ENCODE measurements at places on chromosomes 13 and 19.
A peak's percentile ranks its signal among the peaks of the same experiment; 100 is the strongest.

GRCh38 chr13:65036999-65037398 is 2193.1 kb downstream of the PCDH9 start:
- H3K27ac ChIP-seq: no peak overlapping the region
- H3K27me3 ChIP-seq: no peaks in the 10 kb centered on the region
- no peaks in the 10 kb centered on the region for H3K36me3 ChIP-seq
- peaks cover 6% of the 10 kb centered on the region for H3K4me1 ChIP-seq

- no peaks in the 10 kb centered on the region for H3K27me3 ChIP-seq
- no peaks in the 10 kb centered on the region for H3K4me1 ChIP-seq
- H3K27ac ChIP-seq: no peak overlapping the region
Observed at GRCh38 chr13:105410602-105411001, 1124.9 kb downstream of the EFNB2 start.

- H3K4me3 ChIP-seq: no peak overlapping the region
- DNase-seq: no peak
- no peaks in the 10 kb centered on the region for H3K36me3 ChIP-seq
- H3K27me3 ChIP-seq: no peaks in the 10 kb centered on the region
Observed at GRCh38 chr13:35765366-35765765, 288.9 kb upstream of the MAB21L1 start.

- H3K4me3 ChIP-seq: no peak overlapping the region
- H3K36me3 ChIP-seq: no peaks in the 10 kb centered on the region
- no peaks in the 10 kb centered on the region for H3K4me1 ChIP-seq
- H3K27me3 ChIP-seq: no peaks in the 10 kb centered on the region
Observed at GRCh38 chr13:61916483-61916882, 500.8 kb upstream of the PCDH20 start.

DNA sequence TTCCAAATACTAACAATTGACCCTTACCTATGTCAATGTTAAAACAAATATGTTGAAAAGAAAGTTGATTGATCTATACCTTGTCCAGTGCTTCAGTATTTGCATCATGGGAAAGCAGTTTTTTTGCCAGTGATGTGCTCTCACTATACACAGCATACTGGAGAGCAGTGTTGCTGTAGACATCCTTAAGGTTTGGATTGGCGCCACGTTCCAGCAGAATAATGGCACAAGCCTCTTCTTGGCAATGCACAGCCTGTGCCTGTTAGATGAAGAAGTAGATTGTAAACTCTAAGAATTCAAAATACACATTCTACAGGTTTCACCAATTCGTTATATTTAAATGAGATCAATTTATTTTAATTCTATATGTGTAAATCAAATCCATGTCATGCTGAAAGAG is 43.9 kb upstream of the C1QTNF9B start:
- H3K4me3 ChIP-seq: no peak overlapping the region
- no peak overlapping the region for H3K27ac ChIP-seq
- H3K36me3 ChIP-seq: peaks cover 10% of the 10 kb centered on the region

DNA sequence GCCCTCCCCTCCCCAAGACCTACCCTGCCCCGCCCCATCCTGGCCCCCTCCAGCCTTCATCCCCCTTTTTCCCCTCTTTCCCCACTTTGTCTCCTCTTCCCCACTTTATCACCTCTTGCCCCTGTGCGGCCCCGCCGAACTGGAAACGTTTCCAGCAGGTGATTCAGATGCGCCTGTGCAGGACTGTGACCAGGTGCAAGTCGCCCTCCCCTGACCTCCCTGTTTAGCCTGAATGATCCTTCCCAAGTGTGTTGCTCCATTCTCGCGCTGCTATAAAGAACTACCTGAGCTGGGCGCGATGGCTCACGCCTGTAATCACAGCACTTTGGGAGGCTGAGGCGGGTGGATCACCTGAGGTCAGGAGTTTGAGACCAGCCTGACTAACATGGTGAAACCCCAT is 25.9 kb downstream of the ZNF791 start:
- H3K27me3 ChIP-seq: no peaks in the 10 kb centered on the region
- H3K4me1 ChIP-seq: peaks cover 4% of the 10 kb centered on the region
- no peak for DNase-seq
- no peak overlapping the region for H3K27ac ChIP-seq
- no peak overlapping the region for H3K4me3 ChIP-seq

DNA sequence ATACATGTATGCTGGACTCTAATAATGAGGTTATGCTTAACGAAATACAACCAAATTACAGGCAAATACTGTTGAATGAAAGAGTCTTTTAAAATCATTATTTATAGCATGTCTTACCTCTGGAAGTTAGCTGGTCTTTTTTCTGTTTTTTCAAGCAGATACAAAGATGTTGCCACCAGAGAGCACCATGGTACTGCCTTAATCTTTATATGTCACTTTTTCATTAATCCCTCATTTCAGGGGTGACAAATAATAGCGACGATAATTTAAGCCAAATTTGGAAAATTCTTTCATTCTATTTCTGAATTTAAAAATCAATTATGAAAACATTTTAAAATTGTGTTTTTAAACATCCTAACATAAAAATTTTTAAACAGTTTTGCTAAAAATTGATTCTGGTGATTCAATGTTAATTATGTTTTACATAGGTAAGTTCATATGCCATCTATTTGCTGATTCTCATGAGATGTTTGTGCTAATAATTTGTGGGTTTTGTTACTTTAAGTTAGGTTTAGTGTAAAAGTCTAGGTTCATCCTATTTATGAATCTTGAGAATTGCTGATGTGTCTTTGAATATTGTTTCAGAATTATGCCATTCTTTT is 379.3 kb upstream of the SGCG start:
- peaks cover 7% of the 10 kb centered on the region for H3K36me3 ChIP-seq
- no peak for DNase-seq
- H3K27ac ChIP-seq: no peak overlapping the region
- no peak overlapping the region for H3K4me3 ChIP-seq
- H3K27me3 ChIP-seq: no peaks in the 10 kb centered on the region

DNA sequence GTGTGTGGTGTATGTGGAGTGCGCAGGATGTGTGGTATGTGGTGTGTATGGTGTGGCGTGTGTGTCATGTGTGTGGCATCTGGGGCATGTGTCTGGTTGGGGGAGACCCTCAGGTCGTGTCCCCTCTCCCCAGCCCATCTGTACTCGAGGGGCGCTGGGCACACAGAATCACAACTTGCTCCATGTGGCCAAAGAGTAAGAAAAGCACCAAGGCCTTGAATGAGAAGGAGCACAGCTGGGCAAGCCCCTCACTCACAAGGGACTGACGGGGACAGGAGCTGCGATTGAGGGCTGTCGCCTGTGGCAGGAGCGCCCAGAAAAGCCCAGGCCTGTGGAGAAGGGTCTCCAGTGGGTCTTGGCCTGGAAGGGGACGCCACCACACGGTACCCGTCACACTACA is 62.8 kb downstream of the PEPD start:
- H3K27me3 ChIP-seq: no peaks in the 10 kb centered on the region
- DNase-seq: no peak
- H3K27ac ChIP-seq: no peak overlapping the region

DNA sequence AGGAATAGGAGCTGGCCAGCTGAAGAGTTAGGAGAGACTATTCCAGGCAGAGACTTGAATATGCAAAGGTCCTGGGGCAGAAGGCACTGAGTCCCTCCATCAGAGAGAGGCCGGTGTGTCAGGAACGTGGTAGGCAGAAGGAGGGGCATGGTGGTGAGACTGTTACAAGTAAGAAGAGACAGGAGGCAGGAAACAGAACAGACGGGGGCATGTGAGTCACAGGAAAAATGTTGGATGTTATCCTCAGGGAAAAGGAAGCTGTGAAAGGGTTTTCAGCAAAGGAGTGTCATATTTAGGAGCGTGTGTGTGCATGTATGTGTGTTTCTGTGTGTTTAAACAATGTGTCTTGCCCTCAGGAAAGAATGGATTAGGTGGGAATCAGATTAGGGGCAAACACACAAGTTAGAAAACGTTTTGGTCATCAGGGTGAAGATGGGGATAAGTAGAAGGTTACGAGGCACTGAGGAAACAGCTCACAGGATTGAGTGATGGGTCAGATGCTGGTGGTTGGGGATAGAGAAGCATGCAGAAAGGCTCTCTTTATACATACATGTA is 1.1 kb downstream of the EDDM13 start:
- no peak for DNase-seq
- H3K4me1 ChIP-seq: no peaks in the 10 kb centered on the region
- H3K36me3 ChIP-seq: peaks cover 16% of the 10 kb centered on the region
- no peaks in the 10 kb centered on the region for H3K27me3 ChIP-seq

DNA sequence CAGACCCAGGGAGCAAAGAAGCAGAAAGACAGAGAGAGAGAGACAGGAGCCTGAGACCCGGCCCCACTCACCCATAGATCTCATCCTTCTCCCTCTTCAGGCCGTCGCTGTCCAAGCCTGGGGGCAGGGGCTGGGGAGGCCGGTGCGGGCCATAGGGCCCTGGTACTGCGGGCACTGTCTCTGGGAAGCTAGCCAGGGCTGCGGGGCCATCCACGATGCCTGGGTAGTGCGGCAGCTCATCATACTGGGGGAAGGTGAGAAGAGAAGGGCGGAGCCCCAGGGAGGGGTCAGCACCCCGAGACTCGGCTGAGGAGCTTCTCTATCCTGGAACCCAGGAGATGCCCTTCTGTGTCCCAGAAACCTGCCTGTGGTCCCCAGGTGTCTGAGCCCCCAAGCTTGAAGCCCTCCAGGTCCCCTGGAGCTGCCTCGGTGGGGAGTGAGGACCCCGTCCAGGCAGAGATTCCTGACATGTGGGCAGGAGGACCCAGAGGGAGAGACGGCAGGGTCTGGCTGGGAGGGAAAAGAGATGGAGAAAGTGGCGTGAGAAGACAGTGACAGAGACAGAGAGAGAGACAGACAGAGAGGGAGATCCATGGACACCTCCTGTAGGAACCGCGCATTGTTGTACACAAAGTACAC is 2.1 kb downstream of the MEIS3 start:
- no peak for DNase-seq
- peaks cover 45% of the 10 kb centered on the region for H3K4me1 ChIP-seq
- H3K27ac ChIP-seq: peak overlapping the region; percentile 30
- peaks cover 19% of the 10 kb centered on the region for H3K36me3 ChIP-seq
- peaks cover 2% of the 10 kb centered on the region for H3K27me3 ChIP-seq

DNA sequence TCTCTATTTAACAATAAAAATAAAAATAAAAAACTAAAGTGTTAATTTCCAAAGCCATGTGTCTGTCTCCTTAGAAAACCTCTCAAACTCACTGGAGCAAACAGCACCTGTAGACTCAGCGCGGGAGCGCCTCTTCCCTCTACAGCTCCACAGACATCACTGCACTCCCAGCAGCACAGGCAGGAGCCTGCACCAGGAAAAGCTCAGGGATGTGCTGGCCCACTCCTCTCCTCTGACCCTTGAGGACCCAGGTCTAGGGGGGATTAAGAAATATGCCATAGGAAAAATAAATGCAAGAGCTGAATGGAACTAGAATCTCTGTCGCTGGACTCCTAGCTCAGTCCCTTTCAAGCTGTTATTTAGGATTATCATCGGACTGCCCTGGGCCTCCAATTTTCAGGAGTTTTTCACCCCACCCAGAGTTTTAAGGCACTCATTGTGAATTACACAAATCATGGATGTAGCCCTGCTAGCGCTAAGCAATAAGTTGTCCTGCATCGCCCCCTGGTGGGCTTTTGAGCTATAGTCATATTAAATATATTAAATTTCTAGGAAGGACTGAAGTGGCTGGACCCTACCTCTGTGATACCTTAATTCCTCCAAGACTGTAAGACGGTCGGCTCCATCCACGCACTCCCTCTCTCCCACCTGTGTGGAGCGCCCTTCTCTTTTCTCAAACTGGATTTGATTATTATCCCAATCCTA is 333.9 kb downstream of the UQCRFS1 start:
- H3K27me3 ChIP-seq: peaks cover 36% of the 10 kb centered on the region
- peaks cover 3% of the 10 kb centered on the region for H3K4me1 ChIP-seq

DNA sequence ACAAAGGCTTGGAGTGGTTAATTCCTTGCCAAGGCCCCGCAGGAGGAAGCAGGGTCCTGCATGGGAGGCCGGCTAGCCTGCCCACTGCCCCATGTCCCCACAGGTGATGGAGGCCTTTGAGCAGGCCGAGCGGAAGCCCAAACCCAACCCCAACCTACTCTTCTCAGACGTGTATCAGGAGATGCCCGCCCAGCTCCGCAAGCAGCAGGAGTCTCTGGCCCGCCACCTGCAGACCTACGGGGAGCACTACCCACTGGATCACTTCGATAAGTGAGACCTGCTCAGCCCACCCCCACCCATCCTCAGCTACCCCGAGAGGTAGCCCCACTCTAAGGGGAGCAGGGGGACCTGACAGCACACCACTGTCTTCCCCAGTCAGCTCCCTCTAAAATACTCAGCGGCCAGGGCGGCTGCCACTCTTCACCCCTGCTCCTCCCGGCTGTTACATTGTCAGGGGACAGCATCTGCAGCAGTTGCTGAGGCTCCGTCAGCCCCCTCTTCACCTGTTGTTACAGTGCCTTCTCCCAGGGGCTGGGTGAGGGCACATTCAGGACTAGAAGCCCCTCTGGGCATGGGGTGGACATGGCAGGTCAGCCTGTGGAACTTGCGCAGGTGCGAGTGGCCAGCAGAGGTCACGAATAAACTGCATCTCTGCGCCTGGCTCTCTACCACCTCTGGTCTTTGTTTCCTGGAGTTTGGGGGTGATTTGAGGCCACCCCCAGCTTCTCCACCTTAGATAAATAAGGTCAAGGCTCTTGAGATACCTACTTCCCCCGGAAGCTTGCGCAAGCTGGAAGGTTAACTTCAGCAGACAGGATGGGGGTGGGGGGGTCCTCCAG is 2.6 kb downstream of the B3GNT8 start:
- H3K4me3 ChIP-seq: no peak overlapping the region
- peaks cover 20% of the 10 kb centered on the region for H3K36me3 ChIP-seq
- no peak for DNase-seq
- H3K4me1 ChIP-seq: peaks cover 20% of the 10 kb centered on the region
- H3K27me3 ChIP-seq: no peaks in the 10 kb centered on the region
